ENCODE measurements at places on chromosomes 11 and 22.

GRCh38 chr11:74538680-74539079 lies 45.2 kb upstream of the LIPT2 start:
- no peak for DNase-seq

DNA sequence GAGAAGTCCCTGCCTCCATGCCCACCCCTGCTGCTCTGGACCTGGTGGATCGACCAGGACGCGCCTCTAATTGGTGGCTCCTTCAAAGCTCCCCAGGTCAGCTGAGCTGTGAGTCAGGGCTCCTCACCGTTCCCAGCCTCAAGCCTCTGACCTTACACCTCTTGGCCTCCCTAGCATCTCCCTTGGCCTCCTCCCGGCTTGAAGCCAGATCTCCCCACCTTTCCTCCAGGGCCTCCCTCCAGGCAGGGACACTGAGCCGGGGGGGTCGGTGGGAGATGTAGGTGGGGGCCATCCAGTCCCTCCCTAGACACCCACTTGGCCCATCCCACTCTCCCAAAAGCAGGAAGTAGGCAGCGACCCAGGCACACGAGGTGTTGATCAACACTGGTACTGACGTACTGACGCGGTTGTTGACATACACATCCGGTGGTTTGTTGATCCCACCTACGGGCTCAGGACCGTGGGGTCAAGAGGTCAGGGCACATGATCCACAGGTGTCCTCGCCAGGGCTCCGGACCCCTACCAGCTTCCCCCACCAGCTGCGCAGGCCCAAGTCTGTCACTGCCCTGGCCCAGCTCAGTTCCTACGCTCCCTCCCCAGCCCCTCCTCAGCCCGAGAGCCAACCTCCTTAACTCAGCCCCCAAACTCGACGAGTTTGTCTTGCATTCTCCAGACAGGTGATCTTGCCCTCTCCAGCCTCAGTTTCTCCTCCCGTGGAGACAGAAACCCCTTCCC lies 802 bp downstream of the ATG2A start:
- no peak for DNase-seq

GRCh38 chr11:117183724-117184349 lies 5.3 kb downstream of the SIDT2 start:
- DNase-seq = no peak

DNA sequence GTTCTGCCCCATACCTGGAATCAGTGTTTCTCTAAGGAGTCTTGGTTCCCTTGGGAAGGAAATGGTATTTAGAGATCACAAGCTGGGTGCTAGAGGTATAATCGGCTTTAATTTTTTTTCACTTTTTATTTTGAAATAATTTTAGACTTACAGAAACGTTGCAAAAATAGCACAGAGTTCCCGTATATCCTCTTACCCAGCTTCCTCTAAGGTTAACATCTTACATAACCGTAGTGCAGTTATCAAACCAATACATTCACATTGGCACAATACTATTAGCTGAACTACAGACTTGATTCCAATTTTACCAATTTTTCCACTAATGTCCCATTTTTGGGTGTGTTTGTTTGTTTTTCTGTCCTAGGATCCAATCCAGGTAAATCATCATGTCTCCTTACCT lies 63.8 kb downstream of the RBX1 start:
- no peak for DNase-seq

GRCh38 chr11:118635237-118635591 lies 27.8 kb downstream of the PHLDB1 start:
- DNase-seq = no peak

DNA sequence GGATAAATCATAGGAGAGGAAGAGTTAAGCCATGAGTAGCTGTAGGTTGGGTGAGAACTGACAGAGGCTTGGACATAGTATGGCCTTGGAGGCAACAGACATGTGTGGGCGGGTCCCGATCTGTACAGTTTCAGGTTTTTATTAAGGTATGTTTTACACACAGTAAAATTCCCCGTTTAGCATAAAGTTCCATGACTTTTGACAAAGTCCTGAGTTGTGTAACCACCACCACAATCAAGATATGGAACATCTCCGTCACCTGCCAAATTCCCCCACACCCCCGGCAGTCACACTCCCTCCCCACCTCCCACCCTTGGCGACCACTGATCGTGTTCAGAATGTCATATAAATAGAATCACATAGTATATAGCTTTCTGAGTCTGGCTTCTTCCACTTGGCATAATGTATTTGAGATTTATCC lies 68.1 kb downstream of the GRIK4 start:
- DNase-seq = no peak

DNA sequence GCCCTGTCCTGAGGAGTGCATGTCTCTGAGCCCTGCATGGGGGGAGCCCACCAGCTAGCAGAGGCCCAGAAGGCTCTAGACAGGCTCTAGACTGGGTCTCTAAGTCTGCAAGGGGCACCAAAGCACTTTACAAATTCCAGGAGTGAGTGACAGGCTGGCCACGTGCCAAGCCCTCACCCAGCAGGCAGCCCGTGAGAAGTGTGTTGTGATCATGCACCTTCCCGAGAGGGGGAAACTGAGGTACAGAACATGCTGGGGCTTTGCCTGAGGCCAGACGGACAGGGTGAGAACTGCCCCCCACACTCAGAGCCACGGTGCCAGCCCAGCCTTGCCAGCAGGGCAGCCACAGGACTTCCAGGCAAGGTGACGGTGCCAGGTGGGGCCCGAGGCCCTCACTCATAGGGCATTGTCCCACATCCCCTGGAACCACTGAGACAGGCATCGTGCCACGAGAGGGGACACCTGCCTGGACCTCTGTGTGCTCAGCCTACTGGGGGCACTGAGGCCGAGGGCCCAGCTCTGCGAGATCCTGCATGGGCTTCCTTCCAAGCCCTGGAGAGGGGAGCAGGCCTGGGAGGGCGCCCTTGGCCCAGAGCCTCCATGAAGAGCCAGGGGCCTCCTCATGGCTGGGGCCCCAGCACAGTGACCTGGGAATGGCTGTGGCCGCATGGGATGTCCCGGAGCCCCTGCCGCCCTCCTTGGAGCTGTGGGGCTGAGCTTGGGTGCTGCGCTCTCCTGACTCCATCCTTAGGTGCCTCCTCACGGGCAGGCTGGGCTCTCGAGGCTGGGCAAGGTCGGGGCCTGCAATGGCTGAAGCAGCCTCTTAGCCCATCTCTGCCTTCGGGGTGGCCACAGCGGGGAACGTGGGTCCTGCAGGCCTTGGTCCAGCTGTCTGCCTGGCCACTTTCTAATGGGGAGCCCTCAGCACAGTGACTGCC lies 121.5 kb downstream of the KCNQ1OT1 start:
- DNase-seq = no peak

DNA sequence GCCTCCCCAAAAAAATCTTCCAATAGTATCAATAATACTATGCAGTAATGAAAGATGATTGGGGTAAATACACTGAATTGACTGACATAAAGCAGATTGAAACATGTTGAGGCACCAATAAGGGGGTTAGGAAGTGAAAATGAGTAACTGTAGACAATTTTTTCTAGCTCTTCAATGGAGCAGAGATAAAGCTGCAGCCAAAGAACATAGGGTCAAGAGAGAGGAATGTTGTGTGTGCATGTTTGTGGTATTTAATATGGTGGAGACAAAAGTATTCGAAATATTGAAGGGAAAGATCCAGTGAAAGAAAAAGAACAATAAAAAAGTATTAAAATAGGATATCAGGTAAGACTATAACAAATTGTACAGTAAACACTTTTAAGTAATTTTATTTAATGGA lies 450.0 kb upstream of the CCDC179 start:
- no peak for DNase-seq

- DNase-seq = no peak
Observed at GRCh38 chr11:100562128-100562527, 125.0 kb upstream of the ARHGAP42 start.

DNA sequence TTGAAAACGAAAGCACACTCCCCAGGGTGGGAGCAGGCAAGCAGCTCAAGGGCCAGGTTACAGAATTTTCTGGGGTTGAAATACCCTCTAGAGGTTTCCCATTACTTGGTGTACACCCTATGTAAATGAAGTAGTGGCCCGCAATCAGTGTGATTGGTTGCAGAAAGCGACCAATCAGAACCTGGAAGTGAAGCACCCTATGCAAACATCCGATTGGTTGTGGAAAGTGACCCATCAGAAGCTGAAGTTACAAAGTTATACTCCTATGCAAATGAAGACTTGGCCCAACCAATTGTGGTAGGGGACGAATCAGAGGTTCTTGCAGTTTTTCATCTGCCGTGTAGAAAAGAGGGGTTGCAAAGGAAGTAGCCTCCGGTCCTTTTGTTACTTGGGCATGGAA lies 19.2 kb downstream of the PRR5 start:
- DNase-seq = no peak

DNA sequence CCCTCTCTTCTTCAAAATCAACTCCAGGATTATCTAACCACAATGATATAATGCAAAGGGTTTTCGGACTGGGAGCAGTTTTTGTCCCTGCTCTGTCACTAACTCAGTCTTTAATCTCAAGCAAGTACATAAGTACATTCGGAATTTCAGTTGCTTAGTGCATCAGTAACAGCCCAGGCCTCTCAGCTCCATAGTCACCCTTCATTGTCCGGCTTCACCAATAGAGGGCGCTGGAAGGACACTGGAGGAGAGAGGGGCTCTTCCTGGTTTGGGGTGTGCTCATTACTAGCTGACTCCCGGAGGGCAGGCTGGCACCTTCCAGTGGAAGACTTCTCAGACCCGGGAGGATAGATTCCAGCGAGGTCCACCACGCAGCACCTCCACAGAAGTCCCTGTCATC lies 90.4 kb upstream of the PDGFD start:
- DNase-seq = no peak

DNA sequence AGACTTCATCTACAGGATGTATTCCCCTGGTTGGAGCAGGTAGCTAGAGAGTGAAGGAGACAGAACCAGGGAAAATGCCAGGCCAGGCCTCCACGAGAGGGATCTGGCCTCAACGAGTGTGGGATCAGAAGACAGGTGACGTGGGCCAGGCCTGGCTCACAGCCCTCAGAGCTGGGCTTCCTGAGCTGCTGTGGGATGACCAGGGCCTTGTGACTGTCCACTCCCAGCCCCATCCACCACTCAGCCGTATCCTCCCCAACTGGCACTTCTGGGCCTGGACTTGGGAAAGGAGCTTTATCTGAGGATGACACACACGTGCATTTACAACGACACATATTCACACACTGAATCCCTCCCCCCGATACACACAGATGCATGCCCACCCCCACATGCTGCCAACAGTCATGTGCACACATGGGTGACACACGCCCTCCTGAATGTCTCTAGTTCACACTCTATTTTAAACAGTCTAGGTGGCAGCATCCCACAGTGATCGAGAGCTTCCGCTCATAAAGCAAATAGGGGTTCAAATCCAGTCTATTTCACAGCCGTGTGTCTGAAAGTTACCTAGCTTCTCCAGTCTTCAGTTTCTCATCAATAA lies 93.1 kb downstream of the TP53I11 start:
- no peak for DNase-seq

- no peak for DNase-seq
Observed at GRCh38 chr22:48819232-48819631, 1008.4 kb downstream of the BRD1 start.

- DNase-seq = no peak
Observed at GRCh38 chr11:117075186-117075585, 23.0 kb downstream of the SIK3 start.

DNA sequence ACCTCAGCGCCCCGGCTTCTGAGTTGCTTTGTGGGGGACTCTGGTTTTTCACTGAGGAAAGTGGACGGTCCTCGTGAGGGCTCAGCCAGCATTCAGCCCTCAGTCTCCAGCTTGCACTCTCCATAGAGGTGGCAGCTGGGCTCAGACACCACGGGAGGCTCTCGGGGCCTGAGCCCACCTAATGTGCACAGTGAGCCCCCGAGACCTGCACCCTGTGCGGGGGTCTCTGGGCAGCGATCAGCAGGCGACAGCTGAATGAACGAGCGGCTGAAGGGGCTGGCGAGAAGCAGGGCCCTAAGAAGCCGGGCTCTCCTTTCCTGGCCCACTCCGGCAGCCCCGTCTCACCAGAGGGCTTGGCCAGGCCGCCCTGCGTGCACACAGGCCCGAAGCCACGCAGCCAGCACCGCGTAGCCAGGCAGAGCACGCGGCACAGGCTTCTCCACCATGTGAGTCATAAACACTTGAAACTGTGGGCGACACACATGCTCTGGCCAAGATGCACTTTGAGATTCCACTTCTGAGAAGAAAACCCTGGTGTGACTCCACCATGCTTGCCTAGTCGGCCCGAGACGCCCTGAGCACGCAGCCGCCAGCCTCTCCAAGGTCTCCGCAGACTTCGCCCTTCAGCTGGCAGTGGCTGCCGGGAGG lies 28.0 kb downstream of the TOLLIP start:
- no peak for DNase-seq

DNA sequence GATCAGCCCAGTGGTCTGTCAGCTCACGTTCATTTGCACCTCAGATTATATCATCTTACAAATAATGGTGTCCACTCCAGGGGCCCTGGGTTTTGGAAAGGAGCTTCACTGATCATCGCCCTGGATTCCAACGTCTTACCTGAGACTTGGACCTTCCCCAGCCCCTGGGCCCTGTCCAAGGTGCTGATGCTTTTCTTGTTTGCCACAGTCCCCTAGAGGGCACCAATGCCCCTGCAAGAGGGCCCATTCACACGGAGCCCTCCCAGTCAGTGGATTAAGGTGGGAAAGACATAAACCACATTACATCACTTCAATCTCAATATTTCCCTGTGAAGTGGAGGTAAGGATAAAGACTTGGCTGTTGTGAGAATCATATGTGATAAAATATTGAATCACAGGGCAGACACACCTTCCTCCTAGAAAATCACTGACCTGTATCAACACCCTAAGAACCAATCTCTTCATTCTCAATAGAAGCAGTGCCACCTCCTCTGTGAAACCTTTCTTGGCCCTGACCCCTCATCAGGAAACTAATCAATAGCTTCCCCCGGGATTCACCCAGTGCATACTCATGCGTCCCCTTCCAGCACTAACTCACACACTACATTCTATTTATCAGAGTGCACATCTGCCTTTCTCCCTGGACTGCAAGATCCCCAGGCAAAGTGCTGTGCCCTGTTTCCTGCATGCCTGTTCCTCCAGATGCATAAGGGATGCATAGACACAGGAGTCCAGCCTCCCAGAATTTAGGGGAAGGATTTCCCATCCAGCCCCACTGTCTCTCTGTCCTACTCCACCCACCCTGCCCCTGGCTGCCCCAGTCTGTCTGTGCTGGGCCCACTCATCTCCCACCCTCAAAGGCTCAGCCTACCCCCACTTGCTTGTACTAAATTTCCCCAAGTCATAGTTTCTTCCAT lies 167.0 kb downstream of the BUD13 start:
- no peak for DNase-seq

GRCh38 chr22:49052023-49052538 lies 775.6 kb downstream of the BRD1 start:
- DNase-seq = no peak

DNA sequence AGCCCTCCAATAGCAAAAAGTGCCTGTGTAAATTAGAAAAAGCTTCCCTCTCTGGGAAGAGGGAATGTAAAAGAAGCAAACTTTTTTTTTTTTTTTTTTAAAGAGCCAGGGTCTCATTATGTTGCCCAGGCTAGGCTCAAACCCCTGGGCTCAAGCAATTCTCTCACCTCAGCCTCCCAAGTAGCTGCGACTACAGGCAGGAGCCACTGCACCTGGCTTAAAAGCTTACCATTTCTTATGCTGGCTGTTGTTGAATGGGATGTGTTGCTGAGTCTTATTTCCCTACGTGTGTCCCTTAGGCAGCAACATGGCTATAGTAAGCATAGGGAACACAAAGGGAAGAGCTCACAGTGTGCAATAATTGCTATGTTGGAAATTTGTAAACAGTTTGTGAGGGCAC lies 225.5 kb upstream of the CCDC90B start:
- DNase-seq = no peak

Data from stimulated activated CD4-positive, alpha-beta T cell treated with anti-CD3 and anti-CD28 coated beads, Interleukin-1b, Interleukin-23, amount 100 ng/mL, for 1 hour (primary cell).